ENCODE measurements at places on chromosomes 11 and 22. TPM values are rescaled to one million over a fixed set of nuclear protein-coding genes. Genes with fewer than 3 reads are reported as not detected.

DNA sequence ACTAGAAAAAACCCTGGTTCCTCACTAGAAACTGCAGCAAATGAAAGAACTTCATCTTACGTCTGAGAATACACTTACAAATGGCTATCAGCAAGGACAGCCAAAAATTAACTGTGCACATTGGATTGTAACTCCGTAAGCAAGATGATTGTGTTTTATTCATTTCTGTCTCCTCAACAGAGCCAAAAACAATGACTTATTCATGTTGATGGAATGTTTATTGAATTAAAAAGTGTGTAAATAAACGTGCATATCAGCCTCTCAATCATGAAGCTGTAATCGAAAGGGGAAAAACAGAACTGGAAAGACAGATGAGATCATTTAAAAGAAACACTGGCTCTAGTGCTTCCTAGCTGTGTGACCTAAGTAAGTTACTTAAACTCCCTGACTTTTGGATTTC, 307.5 kb upstream of the ZC3H12C start:
- no peak for DNase-seq

- DNase-seq, result no peak
Observed at GRCh38 chr11:119520966-119521365, 98.0 kb upstream of the THY1 start.

Gene MRGPRX4
- not detected for total RNA-seq

- DNase-seq, result no peak
Observed at GRCh38 chr11:119479685-119480275, 56.8 kb upstream of the THY1 start.

- DNase-seq, result no peak
Observed at GRCh38 chr11:8959546-8960166, 4.6 kb downstream of the TMEM9B start.

Gene OTOG
- not detected for total RNA-seq

DNA sequence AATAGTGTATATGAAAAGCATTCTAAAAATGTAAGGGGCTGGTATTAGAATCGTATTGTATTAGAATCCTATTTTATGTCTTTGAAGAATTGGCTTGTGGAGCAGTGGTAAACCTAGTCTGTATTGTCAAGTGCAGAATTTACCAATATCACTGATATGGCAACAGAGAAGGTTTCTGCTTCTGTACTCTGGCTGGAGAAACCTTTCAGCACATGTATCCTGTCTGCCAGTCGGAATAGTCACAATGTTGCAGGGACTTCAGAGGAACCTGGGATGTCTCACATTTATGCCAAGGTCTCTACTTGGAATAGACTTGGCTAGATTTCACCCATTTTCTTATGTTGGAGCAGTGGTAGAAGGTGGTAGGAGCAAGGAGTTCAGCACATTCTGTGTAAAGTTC, 4.4 kb downstream of the MTMR3 start:
- no peak for DNase-seq

DNA sequence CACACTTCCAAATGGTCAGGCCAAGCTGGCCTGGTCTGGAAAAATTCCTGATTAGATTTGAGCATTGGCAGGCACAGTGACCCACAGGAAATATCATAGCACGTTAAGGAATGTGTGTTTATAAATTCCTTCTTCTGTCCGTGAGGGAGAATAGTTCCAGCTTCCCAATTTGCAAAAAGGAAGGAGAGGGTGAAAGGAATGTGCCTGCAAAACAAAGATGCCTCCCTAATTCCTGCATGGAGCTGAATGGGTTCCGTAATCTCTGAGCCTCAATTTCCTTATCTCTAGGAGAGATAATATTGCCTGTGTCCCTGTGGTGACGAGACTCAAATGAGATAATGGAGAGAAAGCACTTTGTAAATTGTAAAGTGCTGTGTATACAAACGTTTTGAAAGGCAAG, 105.1 kb downstream of the FEZ1 start:
- DNase-seq, result no peak

Gene FAM111B
- 0.87 TPM for total RNA-seq

- no peak for DNase-seq
Observed at GRCh38 chr22:47355388-47355725, 592.9 kb downstream of the TBC1D22A start.

Measured in upper lobe of right lung (tissue), 1 donor.